ENCODE measurements at places on chromosomes 7 and 10. TPM values are rescaled to one million over a fixed set of nuclear protein-coding genes. Genes with fewer than 3 reads are reported as not detected.

GRCh38 chr7:32143301-32143700 lies 73.1 kb upstream of the PDE1C start:
- no peak for DNase-seq

GNGT1 gene
- not detected for total RNA-seq

DNA sequence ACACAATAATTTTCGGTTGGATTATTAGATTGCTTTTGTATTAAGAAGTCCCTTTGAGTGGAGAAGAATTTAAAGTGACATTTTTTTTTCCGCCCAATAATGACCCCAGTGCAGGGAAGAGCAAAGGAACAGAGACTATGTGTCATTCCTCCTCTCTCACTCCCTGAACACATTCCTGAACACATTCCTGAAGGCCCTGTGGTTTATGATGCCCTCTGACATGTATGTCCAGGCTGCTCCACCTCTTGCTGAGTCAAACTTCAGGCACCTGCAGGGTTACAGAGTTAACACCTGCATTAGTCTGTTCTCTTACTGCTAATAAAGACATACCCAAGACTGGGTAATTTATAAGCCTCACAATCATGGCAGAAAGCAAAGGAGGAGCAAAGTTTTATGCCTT lies 704.0 kb upstream of the LRRN3 start:
- no peak for DNase-seq

DNA sequence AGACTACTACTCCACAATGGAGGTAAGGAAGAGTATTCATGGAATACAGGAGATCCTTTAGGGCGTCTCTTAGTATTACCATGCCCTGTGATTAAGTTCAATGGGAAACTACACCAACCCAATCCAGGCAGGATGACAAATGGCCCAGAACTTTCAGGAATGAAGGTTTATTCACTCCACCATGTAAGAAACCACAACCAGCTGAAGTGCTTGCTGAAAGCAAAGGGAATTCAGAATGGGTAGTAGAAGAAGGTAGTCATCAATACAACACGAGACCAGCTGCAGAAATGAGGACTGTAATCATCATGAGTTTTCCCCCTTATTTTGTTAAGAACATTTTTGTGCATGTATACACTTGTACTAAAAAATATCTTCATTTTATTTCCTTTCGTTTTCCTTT lies 76.6 kb downstream of the GPR37 start:
- no peak for DNase-seq

- DNase-seq = no peak
Measured at GRCh38 chr10:100158044-100158805, 27.6 kb downstream of the ERLIN1 start.

CRCP gene
- 39.4 TPM for total RNA-seq

DNA sequence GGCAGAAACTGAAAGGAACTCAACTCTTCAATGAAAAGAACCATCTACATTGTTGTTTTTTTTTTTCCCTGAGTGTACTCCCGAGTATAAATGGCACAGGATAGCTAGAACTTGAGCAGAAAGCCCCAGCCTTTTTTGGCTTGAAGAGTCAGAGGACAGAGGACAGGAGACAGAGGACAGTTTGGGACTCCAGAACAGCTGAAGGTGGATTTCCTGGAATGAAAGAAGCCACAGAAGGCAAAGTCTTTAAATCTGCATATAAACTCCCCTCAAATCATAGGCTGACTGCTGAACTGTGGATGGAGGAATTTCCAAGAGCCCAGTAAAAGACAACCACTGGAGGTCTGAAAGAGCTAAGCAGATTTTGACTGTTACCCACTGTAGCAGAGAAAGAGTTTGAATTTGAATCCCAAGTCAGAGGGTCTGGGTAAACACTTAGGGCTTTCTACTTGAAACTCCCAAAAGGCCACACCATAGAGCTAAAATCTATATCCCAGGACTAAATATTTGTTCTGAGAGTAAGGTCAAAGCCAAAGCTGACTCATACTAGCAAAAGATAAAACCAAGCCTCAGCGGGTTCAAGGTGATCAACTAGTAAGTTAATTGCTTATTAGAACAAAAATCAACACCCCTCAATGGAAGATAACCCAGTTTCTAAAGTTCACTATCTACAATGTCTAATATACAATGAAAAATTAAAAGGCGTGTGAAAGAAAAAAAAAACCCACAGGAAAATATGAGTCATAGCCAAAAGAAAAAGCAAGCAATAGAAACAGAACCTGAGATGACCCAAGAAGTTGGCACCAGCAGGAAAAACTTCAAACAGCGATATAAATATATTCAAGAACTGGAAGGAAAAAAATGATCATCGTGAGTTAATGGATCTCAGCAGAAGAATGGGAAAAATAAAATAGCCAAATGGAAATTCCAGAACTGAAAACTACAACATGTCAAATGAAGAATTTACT lies 1.8 kb upstream of the OPN1SW start:
- DNase-seq = no peak

- DNase-seq = peak; percentile 87
Measured at GRCh38 chr7:151754142-151754590, 122.7 kb downstream of the PRKAG2 start.

DNA sequence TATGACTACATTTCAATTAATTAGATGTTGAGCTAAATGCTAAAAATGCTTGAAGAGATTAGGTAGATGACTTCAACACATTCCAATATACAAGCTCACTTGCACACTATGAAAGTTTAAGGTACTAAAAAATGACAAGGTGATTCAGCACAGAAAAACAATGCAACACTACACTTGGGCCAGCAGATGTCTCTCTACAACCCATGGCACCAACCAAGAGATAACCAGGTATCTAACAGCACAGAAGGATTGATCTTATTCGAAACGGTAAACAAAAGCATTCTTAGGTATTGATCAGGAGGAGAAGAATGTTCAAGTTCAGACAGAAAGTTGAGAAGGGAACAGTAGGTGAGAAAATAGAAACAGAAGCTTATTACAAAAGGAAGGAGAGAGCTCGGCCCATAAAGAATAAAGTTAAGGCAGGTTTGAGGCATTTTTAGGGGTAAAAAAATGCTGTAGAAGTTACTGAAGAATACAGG lies 248.2 kb upstream of the KLF14 start:
- DNase-seq = no peak

DNA sequence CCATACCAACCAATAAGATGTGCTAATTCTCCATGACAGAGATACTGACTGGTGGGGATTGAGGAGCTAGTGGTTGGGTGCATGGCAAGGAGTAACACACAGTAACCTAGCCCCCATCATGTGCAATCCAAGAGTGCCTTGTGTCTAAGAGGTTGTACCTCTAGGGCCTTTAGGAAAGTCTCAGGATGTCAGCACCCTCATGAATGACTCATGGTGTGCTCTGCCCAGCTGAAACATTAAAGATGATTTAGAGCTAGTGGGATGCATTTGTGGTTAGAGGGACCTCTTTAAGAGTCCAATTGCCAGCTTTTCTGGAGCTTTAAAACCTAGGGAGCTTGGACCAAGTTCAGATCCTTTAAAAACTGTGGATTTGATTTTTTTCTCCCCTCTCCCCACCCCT lies 181.1 kb downstream of the HERPUD2 start:
- DNase-seq = no peak

DNA sequence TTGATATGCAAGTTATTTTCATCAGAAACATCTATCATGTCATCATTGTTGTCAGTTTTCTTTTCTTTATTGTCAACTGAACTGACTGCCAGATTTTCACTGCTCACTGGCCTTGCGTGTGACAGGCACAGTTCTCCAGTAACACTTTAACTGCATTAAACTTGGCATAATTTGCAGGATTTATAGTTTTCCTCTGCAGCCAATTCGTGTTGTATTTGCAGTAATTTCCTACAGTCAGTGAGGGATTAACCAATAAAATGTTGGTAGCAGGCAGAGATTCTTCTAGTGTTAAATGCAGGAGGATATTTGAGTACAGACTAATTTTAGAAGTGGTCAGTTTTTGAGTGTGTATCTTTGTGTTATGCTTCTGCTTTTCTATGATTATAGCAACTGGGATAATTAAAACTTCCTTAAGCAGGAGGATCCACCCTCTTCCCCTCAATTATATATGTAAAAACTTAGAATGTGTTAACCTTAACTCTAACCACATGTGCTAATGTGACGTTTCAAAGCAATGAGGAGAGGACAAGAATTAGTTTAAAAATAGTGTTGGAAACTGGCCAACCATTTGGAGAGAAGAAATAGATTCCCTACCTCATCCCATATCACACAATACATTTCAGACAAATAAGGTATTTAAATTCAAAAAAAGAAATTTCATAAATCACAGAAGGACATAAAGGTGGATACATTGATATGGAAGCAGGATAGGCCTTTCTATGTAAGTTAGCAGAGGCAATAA lies 365.5 kb upstream of the BMPER start:
- DNase-seq = no peak

CFTR gene
- 19.5 TPM for total RNA-seq

- DNase-seq = no peak
Measured at GRCh38 chr10:58028597-58029366, 238.9 kb downstream of the IPMK start.

DNA sequence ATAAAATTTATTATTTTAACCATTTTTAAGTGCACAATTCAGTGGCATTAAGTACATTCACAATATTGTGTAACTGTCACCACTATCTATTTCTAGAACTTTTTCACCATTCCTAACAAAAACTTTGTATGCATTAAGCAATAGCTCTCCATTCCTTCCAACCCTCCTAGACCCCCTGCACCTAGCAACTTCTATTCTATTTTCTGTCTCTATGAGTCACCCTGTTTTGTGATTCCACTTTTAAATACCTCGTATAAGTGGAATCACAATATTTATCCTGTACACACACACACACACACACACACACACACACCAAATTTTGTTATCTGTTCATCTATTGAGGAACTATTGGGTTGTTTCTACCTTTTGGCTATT lies 89.2 kb downstream of the ARID5B start:
- no peak for DNase-seq

CALY gene
- not detected for total RNA-seq

GRCh38 chr10:19812976-19813375 lies 3.3 kb upstream of the PLXDC2 start:
- no peak for DNase-seq

ZNF804B gene
- not detected for total RNA-seq

IFIT1 gene
- 11.1 TPM for total RNA-seq

- DNase-seq = peak; percentile 72
Measured at GRCh38 chr7:101681170-101682007, 52.3 kb upstream of the MYL10 start.

STOX1 gene
- 10.1 TPM for total RNA-seq

- DNase-seq = no peak
Measured at GRCh38 chr7:98795741-98796493, 73.9 kb downstream of the TMEM130 start.

NKX2-3 gene
- total RNA-seq = not detected

CNNM1 gene
- 0.23 TPM for total RNA-seq

DNA sequence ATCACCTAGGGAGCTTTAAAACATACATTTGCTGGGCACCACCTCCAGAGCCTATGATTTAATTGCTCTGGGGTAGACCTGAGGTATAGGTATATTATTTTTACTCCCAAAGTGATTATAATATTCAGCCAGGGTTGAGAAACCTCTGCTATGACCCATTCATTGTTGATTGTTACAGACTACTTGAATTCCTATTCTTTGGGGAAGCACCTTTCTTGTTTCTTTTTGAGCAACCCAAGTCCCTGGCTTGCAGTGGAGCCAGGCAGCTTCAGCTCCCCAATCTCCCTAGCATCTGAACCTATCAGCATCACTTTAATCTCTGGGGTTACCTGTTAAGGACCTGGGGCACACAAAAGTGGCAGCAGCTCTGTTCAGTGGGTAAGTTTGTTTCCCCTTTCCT lies 8.6 kb downstream of the PRKG1 start:
- no peak for DNase-seq

DNA sequence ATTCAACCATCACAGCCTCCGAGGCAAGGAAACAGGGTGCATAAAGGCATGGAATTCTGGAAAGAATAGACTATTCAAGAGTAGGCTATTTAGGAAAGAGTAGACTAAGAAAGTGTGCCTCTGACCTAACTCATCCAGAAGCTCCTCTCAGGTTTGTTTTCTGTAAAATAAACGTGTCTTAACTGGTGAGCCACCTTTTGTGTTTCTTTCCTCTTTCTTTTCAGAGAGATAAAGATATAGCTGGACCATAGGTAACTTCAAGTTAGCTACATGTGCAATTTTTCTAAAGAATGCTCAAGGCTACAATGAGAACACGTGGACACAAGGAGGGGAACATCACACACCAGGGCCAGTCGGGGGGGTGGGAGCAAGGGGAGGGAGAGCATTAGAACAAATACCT lies 577.0 kb downstream of the TYW1 start:
- DNase-seq = no peak

PHKG1 gene
- 1.6 TPM for total RNA-seq

TMEM236 gene
- total RNA-seq = 0.37 TPM

DNA sequence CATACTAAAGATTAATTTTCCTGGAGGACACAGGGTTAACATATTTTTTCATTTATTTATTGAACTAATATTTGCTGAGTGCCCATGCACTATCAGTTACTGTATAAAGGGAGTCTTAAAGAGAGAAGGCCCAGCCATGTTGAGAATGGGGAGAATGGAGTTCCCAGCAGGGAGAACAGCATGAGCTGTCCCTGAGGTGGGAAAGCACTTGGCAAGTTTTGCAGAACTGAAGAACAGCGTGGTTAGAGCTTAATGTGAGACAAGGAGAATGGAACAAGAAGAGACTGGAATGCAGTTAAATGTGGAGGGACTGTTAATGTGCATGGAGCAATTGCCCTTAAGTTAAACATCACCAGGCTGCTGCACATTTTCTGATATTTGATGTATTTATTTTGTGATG lies 435.4 kb downstream of the SUGCT start:
- no peak for DNase-seq

DNA sequence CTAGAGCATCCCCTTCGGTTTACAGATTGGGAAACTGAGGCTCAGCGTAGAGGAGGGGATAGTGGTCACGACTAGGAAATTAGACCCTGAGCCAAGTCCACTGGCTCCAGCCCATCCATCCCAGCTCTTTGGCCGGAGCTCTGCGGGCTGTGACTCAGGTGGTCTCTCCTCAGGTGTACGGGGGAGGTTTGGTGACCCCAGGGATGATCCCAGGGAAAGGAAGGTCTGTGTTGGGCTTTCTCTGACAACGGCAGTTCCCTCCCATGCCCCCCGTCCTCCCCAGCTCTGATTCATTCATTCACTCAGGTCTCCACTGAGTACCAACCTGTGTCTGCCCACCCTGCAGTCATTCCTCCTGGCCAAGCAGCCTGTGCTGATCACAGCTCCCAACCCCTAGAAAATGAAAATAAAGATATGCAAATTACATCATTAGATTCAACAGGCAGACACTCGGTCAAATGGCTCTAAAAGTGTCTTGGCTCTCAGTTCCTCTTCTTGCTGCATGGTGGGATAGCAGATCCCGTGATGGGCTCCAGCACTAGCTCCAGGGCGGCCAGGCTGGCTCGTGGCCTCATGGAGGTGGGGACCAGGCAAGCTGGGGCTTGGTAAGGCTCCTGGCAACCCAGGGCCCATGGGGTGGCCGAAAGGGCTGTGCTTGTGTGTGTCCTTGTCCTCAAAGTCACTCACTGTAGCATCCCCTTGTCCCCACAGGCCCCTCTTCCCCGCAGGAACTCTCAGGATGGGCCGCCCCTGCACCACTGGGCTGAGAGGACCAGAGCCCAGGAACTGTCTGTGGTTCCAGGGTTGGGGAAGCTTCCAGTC lies 37.8 kb downstream of the CLRN3 start:
- no peak for DNase-seq
